Femur (tissue), 1 donor: ENCODE measurements at places on chromosomes 16 and 17.
A peak's percentile ranks its signal among the peaks of the same experiment; 100 is the strongest.

GRCh38 chr16:85436207-85436606 lies 176.9 kb upstream of the GSE1 start:
- DNase-seq: no peak

DNA sequence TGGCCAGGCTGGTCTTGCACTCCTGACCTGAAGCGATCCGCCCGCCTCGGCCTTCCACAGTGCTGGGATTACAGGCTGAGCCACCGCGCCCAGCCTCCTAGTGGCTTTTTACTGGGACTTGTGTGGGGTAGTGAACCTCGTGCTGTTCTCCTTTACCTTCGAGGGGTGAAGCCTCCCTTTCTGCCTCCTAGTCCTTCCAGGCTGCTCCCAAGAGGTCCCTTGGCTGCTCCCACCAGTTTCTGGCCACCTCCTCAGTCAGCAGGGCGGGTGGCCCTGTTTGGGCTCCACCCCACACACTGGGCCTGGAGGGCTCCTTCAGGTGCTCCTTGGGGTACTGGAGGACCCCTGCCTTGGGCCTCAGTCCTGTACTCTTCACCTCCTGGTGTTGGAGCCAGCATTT lies 70.9 kb upstream of the ZNF750 start:
- no peak for DNase-seq

DNA sequence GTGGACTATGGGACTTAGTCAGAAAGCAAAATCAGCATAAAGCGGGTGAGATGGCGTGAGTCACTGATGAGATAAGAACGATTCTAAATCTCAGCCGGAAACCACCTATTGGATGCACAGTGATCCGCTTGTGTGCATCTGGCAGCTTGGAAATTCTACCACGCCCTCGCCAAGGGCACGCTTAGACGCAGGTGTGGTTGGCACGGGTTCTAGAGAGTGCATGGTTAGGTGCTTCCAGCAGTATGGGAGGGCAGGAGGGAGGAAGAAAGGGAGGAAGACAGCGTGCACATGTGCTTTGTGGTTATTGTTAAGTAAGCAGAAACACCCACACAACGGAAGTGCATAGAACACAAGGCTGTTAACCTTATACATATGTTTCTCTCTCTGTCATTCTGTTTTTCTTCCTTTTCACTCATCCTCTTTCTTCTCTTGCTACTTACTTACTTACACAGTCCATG lies 374.0 kb upstream of the ASIC2 start:
- no peak for DNase-seq

DNA sequence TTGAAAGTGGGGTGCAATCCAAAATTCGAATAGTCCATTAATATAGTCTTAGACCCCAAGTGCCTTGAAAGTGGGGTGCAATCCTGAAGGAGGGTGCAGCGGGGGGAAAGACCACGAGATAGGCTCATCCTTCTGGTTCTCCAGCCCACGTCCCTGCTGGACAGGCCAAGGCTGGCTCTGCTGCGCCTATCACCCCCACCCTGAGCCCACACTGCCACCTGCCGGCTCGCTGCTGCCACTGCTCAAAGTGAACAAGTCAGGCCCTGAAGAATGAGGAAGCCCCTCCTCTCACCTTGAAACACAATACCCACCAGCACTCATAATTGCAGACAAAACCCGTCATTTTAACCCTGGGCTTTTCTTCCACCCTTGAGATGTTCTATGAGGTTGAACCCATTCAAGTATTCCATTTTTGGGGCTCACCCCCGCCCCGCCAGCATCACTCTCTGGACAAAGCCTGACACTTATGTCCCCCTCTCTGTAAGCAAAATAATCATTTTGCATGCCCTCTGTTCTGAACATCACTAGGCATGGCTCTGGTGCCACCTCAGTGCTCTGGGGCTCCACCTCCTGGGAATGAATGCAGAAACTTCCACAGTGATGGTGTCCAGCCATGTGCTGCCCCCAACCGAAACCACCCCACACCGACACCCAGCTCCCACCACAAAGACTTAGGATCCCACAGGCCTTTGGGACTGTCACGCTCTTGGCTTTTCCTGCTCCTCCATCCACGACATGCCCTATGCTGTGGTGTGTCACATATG lies 56.8 kb downstream of the BEAN1 start:
- DNase-seq: peak; percentile 86

GRCh38 chr16:13780406-13781168 lies 139.4 kb upstream of the ERCC4 start:
- peak; percentile 44 for DNase-seq

DNA sequence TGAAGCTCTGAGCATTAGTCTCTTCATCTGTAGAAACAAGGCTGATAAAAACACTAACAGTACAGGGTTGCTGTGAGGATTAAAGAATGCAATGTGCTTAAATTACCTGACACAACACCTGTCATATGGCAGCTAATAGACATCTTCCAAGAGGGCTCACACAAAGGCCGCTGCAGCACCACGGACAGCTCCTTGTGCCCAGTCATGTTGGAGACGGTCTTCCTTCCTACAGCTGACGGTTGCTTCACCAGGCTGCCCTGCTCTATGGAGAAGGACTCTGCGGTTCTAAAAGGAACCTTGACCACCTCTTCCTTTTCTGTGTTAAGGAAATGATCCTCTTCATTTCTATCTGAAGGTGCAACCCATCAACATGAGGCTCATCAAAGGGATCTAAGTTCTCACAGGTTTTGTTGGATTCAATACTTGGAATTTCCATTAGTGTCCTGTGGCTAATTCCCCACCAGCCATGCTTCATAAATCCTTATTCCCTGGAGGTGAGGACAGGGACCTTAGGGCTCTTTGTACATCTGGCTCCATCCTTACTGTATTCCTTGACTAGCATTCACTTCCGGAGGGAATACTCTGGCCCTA lies 138.9 kb upstream of the CES5A start:
- peak; percentile 65 for DNase-seq

GRCh38 chr16:86073103-86073625 lies 174.2 kb downstream of the IRF8 start:
- no peak for DNase-seq

DNA sequence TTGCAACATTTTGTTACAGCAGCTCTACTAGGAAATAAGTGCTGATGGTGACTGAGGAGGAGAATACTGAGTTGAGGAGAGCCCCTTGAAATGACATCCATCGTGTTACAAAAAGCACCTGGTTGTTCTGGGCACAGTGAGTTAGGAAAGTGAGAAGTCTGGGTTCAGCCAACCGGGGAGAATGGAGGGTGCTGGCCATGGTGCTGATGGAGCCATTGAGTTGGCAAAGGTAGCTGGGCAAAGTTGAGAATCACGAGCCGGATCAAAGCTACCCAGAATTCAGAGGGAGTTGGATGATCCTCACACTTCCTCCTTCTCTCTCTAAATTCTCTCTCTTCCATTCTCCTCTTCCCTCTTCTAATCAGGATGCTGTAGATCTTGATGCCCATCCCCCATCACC lies 35.0 kb upstream of the ASIC2 start:
- peak; percentile 26 for DNase-seq

DNA sequence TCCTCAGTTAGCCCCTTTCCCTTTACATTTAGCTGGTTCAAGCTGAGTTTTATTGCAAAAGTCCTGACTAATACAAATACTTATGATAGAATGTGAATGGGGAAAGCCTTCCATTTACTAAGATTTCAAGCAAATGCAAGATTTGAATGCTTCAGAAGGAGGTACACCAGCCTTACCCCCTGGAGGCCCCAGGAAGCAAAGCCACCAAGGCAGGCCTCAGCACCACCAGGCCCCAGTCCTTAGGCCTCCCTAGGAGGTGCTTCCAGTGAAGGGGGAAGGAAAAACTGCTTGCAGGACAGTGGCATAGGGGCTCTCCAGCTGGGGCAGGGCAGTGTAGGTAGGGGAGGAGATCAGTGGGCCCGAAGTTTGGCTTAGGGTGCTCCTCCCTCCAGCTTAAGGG lies 7.3 kb upstream of the PRPSAP2 start:
- DNase-seq: no peak

- no peak for DNase-seq
Observed at GRCh38 chr16:70701596-70701995, 15.7 kb upstream of the MTSS2 start.

DNA sequence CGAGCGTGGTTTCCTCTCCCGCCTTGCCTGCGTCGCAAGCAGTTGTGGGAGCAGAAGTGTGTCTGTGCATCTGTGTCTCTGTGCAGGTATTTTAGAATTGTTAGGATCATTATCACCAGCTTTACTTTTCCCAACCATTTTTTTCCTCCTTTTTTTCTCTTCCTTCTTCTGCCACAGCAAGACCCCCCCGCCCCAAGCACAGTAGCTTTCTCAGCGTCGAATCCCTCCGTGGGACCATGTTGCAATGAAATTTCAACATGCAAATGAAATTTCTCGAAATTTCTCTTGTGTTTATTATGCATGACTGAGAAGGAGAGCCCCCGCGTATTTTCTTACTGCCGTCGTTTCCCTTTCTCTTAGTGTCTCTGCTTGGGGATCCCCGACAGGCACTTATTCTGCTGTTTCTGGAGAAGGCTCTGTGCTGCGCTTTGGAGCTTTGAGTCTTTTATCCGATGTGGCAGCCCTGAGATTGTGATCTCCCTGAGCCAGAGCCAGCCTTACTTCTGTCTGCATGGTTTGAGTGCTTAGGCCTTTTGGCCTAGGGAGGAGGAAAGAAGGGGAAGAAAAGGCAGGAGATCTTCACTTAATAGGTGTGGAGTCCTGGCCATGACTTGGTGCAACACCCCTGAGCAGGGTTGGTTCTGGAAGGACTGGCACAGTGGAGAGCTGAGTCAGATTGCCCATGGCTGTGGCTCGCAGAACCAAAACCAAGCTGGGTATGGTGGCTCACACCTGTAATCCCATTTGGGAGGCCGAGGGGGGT lies 5.0 kb downstream of the ARMC7 start:
- no peak for DNase-seq

DNA sequence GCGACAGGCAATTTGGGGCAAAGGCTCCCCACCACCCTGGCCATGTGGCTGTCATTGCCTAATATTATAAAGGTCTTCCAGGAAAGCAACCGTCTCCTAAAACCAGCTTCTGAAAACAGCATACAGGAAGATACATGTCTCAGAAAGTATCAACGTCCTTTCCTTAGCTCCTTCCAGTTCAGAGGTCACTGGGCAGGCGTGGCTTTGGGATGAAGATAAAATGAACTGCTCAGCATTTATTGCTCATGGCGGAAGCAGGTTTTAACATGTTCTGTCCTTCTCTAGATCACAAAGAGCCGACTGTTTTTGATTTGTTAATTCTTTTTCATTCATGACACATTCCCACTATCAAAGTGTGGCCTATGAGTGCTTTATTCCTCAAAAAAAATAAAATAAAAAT lies 8.0 kb downstream of the CFAP20 start:
- DNase-seq: no peak

GRCh38 chr17:17506893-17507464 lies 10.8 kb upstream of the RASD1 start:
- DNase-seq: peak; percentile 86

DNA sequence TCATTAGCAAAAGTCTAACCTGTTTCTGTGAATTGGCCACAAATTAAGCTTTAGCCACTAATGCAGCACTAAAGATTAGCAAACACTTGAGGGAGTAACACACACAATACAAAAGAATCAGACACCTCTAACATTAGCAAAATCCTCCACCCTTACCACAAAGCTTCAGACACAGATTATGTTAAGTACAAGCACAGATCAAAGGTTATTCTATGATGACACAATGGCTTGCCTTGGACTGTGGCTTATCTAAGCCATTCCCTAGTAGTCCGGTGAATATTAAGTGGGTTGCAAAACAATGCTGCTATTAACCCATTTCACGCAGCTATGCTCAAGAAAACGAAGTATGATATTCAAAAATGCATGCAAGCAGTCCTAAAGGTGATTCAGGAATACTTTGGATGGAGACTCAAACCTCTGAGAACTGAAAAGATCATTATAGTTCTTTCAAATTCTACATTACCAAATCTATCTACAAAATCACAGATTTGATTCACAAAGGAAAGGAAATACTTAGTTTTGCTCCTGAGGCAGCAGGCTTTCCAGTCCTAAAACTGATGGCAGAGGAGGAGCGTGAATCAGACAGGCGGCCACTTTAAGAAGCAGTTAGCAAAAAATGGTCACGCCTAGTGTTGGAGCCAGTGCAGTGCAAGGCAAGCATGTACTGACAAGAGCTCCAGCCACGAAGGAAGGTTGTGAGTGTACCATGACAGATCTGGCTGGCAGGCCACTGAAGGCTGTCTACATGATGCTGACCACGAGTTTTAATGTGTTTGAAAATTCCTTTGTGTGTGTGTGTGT lies 67.2 kb downstream of the PARN start:
- no peak for DNase-seq

GRCh38 chr17:22517716-22518115 lies 825.4 kb downstream of the KCNJ18 start:
- DNase-seq: no peak

DNA sequence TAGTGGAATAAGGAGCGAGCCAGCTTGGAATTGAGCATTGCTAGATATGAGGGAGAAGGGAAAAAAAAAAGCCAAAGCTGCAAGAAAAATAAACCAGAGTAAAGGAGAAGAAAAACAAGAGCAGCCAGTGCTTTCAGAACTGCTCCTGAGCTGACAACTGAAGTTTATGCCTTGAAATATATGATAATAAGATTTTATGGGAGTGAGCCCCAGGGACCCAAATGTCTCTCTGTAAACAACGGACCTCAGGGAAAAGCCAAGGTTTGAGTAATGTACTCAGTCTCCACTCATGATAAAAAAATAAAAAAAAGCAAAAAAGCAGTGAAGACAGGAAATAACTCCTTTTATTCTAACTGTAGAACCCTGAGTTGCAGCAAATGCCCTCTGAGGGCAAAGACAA lies 132.6 kb downstream of the SNX11 start:
- DNase-seq: no peak

- DNase-seq: no peak
Observed at GRCh38 chr17:8687737-8688466, 56.7 kb downstream of the CCDC42 start.

GRCh38 chr16:85250609-85251223 lies 138.4 kb upstream of the CIBAR2 start:
- no peak for DNase-seq

DNA sequence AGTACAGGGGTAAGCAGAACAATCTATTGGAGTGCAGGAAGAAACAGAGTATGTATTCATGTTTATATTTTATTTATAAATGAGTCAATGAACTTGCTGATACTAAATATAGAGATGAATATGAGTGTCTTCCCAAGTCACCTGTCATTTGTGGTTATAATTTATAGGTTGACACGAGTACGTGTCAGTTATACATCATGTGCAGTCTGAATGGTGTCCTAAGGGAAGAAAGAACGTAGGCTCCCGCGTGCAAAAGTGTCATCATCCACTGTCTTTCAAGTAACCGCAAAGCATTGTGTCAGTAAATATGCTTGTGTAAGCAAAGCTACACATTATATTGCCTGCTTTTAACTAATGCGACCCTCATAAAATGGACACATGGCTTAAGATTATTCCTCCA lies 786.1 kb downstream of the KCNJ2 start:
- no peak for DNase-seq
